Anterior cingulate cortex (tissue), 58 donors: ENCODE measurements at places on chromosomes 7 and 10.
A peak's percentile ranks its signal among the peaks of the same experiment; 100 is the strongest.

DNA sequence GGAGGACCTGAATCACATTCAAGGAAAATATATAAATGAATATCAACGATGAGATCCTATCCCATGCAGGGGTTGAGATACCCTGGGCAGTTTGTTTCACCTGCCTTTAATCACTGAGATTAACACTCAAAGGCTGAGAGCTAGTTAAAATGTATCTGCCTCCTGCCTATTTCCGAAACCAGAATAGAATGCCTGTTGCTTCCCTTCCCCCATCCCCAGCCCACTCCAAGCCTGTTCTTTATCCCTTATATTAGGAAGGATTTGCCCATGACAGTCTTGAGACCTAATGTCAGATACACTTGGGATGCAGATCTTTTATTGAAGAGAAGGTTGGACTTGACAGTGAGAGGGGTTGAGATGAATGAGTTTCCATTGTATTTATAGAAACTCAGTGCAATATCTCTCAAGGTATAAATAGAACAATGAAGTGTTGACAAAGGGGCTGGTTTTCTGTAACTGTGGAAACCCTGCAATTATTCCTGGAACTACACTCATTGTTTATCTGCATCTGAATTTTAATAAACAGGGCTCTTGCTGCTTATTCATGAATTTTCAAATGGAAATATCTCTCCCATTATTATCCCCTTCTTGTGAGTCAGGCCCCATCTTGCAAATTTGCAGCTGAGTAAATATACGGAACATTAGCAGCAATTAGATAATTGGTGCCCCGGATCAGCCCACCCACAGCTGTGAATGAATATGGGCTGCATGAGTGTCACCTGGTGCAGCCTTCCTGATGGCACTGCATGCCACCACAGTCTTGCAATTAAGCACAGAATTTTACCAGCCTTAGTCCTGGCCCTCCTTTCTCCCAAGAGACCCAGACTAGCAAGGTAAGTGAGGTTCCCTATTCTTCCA is 66.7 kb downstream of the SORCS3 start:
- DNase-seq, result no peak

DNA sequence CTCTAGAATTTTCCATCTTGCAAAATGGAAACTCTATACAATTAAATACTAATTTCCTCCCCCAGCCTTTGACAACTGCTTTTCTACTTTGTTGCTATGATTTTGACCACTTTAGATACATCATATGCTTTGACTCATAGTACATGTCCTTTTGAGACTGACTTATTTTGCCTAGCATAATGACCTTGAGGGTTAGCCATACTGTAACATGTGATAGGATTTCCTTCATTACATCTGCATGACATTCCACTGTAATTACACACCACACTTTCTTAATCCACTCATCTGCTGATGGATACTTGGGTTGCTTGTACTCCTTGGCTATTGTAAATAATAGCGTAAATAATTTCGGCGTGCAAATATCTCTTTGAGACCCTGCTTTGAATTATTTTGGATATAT is 127.7 kb downstream of the JAZF1 start:
- no peak for DNase-seq

DNA sequence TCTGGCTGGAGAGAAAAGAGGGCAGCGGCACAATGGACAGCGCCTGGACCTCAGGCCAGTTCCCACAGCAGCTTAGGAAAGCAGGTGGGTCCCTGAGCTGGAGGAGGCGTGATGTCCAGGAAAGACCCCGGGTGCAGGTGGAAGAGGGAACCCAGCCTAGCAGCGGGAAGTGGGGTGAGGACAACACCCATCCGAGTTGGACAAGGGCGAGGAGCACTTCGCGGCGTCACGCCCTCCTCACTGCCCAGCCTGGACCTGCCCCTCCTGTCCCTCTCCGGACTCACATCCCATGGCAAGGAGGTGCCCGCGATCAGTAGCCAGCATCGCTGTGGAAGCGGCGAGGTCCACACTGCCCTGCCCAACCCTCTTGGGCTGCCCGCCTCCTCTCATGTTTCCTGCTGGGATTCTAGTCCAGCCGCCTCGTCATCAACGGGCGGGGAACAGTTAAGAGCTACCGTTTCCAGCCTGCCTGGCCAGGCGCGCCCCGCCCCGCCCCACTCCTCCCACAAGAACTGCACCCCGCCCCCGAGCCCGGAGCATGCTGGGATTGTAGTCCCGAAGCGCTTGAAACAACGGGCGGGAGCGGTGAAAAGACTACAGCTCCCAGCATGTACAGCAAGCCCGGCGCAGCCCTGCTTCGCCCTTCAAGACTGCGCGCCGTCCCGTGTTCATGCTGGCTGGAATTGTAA is 930.6 kb upstream of the ZNF722 start:
- no peak for DNase-seq

- no peak for DNase-seq
Observed at GRCh38 chr10:19775296-19775695, 40.9 kb upstream of the PLXDC2 start.

DNA sequence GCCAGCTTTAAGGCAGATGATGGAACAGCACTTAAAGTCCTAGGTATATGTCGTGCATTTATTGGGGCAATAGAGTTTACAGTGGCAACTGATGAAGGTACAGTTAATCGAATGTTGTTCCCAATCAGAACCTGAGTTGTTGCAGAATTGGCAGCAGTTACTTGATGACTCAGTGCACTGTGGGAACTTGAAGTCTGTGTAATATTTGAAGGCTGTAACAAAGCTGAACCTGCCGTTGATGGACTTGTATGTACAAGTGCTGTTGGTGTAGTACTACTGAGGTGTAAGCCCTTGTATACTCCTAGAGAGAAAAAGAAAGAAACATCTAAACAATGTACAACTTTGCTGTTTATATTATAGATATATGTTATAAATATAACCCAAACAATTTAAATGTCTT is 75.3 kb downstream of the EPC1 start:
- no peak for DNase-seq

GRCh38 chr7:99559175-99559915 is 903 bp downstream of the ZNF655 start:
- DNase-seq, result no peak

DNA sequence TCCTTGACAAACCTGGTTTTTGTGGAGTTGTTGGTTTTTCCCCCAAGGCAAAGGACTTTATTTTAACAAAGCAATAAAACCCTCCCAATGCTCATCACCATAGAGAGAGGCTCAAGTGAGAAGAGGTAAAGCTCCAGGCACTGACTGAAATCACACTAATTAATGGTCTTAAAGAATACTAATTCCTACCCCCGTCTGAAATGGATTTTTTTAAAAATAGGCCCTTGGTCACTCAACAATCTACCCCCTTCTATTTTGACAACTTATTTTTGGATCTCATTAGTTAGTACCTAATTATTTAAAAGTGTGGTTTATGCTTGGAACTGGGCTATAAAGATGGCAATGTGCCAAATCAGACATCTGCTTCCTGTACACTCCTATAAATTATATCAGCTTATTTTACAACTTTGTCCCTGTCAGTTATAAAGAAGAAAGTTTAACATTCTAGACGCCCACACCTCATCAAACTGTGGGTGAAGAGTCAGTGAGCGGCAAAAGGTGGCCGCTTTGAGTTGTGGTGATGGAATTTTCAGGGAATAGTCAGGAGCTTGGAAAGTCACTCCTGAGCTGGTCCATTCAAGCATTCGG is 10.6 kb downstream of the GLI3 start:
- DNase-seq, result no peak

GRCh38 chr7:140316165-140316661 is 82.1 kb downstream of the SLC37A3 start:
- DNase-seq, result peak; percentile 58

GRCh38 chr7:112361154-112361553 is 89.1 kb upstream of the IFRD1 start:
- DNase-seq, result no peak

GRCh38 chr7:21214657-21215056 is 213.2 kb upstream of the SP4 start:
- DNase-seq, result no peak

- no peak for DNase-seq
Observed at GRCh38 chr7:4809666-4810065, 34.2 kb downstream of the AP5Z1 start.

GRCh38 chr10:4043897-4044665 is 259.1 kb upstream of the KLF6 start:
- no peak for DNase-seq

- DNase-seq, result no peak
Observed at GRCh38 chr7:151251328-151251688, 2.8 kb upstream of the SMARCD3 start.

DNA sequence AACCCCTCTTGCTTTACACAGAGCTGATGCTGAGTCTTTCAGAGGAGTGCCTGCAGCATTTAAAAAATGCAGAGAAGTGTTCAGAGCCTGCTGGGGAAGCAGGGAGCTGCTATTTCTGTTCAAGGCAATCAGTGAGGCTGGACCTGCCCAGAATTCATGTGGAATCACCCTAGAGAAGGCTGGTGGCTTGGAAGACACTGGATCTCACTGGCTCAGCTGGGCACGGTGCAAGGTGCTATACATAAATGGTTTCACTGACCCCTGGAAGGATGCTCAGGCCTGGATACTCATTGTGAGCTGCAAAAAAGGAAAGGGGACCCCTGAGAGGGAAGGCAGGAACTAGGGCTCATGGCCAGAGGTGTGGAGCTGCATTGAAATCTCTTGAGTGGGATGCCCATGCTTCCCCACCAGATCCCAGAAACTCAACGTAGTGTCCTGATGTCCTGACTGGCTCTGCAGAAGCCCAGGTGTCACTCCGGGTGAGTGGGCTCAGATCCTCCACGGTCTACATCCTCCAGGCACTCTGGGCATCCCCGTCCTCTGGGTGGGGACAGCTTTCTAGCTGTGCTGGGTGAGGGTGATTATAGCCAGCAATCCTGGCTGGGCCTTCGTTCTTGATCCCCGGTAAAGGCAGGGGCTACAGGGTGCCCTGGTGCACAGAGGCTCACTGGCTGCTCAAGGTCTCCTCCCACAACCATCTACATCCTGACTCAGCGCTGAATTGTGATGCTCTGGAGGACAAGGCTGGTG is 77.2 kb upstream of the TNS3 start:
- no peak for DNase-seq

- DNase-seq, result no peak
Observed at GRCh38 chr10:92187101-92187500, 103.8 kb downstream of the CPEB3 start.

- DNase-seq, result no peak
Observed at GRCh38 chr7:36279200-36279925, 110.3 kb upstream of the ANLN start.

DNA sequence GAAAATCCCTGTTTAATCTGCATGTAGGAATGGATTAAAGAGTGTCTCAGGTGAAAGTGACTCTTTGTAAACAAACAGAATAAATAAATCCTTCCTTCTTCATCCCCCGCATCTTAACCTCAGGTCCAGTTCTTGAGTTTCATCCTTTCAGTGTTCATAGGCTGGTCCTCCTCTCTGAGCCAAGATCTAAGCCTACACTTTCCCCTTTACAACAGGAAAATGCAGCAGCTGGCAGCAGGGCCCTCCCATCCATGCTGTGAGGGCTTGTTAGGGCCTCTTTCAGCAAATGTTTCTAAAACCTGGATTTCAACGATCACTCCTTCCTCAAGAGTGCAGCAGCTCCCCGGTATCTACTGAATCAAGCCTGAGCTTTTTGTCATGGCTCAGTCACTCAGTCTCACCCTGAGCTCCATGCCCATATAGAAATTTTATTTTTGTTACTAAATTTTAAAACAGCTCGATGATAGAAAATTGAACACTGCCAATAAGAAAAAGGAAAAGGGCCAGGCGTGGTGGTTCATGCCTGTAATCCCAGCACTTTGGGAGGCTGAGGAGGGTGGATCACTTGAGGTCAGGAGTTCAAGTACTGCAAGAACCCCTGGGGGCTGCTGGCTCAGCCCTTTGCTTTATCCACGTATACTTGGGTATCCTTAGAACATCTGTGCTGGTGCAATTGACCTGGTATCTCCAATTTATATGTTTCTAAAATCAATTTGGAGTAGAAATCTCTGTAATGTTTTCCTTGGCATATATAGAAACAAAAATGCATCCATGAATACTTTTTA is 15.6 kb downstream of the BLNK start:
- no peak for DNase-seq

- DNase-seq, result no peak
Observed at GRCh38 chr7:6293202-6293601, 20.8 kb upstream of the CYTH3 start.

DNA sequence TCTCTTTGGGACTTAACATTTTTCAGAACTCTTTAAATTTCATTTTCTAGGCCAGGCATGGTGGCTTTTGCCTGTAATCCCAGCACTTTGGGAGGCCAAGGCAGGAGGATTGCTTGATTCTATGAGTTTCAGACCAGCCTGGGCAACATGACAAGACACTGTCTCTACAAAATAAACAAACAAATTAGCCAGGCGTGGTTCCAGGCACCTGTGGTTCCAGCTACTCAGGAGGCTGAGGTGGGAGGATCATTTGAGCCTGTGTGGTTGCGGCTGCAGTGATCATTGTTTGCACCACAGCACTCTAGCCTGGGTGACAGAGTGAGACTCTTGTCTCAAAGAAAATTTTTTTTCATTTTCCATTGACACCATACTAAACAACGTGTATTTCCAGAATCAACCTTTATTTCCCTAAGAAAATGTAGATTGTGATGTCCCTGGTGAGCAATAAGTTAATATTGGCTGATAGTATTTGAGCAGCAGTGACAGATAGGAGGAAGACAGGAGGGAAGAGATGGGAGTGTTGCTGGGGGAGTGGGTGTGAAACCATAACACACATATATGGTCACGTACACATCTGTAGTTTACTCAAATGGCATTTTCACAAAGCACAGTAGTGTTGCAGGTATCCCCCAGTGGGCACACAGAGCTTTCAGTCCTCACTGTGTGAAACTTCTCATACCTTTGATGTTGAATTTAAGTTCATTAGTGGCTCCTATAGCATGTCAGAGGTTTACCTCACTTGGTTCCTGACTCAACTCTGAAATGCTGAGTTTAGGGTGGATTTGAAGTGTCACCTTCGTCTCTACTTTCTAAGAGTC is 205.6 kb downstream of the AUTS2 start:
- DNase-seq, result no peak

DNA sequence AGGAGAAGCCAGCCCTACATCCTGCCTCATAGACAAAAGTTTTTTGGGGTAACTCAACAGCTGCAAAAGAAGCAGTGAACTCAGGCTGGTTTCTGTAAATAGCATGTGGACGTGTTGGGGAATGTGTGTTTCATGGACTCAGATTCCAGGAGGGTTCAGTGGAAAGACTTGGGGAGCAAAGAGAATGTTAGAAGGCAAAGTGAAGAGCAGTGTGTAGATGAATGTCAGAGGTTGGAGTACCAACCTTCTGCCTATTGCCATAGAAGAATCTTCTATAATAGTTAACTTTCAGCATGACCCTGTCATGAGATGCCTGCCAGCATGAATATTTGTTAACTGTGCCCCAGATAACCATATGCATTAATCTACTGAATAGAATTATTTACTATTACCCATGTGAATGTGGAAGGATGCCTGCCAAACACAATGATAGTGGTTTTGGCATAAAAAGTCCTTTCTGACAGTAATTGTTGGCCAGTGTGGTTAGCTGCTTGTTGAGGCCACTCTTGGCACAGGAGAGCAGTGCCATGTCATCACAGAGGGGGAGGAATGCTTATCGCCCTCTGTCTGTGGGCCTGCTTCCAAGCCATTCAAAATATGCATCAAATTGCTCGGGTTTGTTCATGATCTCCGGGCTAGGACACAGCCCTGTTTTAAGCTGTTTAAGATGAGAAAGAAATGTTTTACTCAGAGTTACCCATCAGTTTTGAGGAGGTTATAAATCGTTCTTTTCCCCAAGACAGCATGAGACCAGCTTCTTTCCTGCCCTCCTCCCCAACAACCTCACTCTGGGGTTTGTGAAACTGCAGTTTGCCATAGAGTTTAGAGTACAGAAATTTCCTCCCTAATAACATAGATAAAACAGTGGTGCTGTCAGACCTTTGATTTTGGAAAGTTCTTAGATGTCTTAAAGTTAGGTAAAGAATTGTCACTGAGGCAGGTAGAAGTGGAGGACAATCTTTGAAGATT is 165.3 kb downstream of the WNT2 start:
- DNase-seq, result peak; percentile 33

- no peak for DNase-seq
Observed at GRCh38 chr7:12031186-12031585, 179.9 kb upstream of the TMEM106B start.
